GOT3 (cell line): ENCODE measurements at places on chromosomes 7 and 10.

DNA sequence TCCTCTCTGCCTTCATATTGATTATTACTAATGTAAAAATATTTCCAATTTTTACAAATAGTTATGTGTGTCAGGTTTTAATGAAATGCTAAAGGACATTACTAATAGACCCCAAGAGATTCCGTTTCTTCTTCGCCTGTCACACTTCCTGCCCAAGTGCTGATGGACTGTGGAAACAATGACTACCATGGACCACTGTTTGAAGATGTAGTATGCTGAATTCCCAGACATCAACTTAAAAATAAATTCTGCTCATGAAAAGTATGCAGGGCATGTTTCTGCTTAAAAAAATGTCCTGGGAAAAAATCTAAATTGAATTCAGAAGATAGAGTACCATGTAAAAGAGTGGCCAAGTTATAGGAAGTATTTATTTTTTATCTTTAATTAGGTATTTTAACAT lies 52.1 kb downstream of the ST7 start:
- DNase-seq, result no peak

- DNase-seq, result no peak
Measured at GRCh38 chr7:2510909-2511768, 8.4 kb upstream of the LFNG start.

DNA sequence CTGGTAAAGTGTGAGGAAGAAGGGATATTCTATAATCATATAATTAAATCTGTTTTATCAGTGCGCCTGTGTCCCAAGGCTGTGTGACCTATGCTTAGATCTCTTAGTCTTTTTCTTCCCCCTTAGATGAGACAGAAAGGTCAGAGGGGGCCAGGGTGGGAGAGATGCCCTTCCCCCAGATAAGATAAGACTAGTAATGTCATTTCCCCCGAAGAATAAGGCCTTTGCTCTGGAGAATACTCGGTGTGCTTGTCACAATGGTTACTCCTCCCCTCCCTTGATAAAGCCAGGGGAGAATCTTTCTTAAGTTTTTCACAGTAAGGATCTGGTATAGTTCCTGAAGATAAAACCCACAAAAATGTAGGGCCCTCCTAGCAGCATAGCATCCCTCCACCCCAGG lies 1041.8 kb downstream of the SORCS3 start:
- no peak for DNase-seq

DNA sequence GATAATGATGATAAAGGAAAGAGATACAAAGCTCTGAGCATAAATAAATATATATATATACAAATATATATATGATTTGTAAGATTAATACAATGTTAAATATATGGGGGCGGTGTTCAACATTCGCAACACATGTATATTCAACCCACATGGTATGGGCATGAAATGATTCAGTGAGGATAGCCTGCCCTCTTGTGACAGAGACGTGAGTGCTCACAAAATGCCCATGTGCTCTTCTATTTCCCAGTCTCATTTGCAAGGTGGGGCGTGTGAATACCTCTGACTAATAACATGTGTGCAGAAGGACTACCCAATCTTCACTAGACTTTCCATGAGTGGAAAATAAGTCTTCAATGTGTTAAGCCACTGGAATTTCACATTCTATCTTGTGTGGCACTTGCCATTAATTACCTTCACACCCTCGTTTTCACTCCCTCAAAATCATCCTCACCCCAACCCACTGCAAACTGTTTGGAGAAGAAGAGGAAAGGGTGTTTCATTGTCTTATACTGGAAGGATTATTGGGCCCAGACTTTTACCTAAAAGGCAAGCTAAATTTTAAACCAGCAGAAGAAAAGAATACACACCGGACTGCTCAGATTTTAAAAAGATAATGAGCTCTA lies 26.9 kb downstream of the ASAH2 start:
- DNase-seq, result no peak

DNA sequence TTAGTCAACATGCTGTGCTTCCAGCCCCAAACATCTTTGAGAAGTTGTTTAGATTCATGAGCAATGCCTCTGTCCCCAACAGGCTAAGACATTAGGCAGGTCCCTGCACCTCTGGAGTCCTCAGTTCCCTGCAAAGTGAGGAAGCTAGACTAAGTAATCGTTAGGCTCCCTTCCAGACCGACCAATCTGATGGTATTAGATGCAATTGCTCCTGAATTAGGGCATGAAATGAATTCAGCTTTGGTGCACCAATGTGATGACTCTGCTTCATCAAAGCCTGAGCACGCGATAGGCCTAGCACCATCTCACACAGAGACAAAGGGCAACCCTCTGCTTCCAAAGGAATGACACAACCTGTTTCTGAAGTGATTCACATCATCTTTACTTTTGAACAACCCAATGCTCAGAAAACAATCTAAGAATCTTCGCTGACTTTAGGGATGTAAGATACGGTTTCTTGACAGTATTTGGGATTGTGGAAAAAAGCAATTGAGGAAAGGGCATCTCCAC lies 723 bp upstream of the TES start:
- no peak for DNase-seq

- DNase-seq, result no peak
Measured at GRCh38 chr10:44237364-44238049, 147.4 kb downstream of the CXCL12 start.

DNA sequence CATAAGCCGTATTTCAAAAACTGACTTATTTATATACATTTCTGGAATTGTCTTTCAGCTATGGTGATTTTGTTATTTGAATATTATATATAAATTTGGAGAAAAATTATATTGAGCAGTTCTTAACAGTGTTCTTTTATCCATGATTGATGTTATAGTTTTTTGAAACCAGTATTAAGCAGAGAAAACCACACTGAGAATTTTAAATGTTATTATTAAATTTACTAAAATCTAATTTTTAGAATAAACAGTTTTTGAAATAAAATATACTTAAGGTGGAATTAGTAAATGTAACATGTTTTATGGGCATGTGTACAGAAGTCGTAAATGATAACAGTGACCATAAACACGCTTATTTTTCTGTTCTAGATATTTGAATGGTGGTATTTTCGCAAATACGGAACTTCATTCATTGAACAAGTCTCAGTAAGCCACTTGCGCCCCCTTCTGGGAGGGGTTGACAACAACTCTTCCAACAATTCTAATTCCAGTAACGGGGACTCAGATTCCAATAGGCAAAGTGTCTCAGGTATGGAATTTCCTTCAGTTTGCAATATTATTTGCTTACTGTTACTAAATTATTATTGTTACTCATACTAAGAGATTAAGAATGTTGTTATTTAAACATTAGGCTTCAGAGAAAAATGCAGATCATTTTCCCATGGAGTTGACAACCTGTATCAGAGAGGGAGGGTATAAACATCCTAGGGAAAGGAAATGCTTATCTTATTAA lies 166.1 kb downstream of the ST7 start:
- no peak for DNase-seq

GRCh38 chr10:1009071-1009494 lies 16.6 kb downstream of the IDI2 start:
- DNase-seq, result no peak

GRCh38 chr7:82678259-82678658 lies 234.7 kb upstream of the CACNA2D1 start:
- DNase-seq, result no peak

GRCh38 chr7:77540402-77540822 lies 3.3 kb downstream of the PTPN12 start:
- no peak for DNase-seq

- no peak for DNase-seq
Measured at GRCh38 chr7:114957444-114957843, 35.5 kb downstream of the MDFIC start.

DNA sequence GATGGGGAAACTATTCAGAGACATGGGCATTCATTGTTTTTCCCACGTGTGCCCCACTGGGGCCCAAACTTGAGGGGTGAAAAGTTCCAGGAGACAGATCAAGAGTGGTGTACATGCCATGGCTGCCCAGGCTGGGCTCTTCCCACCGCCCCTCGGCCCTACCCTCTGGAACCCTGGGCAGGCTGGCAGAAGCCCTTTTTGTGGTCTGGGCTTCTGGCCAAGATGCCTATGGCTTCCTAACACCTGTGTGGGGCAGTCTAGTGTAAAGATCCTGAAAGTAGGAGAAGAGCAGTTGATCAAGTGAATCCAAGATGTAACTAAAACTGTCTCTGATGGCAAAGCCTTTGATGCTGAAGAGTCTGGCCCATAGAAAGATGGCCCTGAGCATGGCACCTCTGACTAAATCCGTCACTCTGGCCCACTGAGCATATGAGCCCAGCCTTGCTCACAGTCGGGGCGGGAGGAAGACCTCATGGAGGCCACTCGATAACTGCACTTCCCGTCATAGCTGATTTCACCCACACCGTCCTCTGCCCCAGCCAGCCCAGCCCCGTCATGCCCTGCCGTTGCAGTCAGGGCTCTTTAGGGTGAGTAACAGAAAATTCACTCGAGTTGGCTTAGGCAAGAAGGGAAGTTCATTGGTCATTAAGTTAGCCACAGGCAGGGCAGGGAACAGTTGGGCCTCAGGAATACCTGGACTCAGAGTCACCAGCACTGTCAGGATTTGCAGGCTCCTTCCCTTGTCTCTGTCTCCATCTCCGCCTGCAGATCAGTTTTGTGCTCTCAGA lies 37.9 kb upstream of the MTPAP start:
- DNase-seq, result no peak

GRCh38 chr7:51012569-51013217 lies 230.0 kb upstream of the GRB10 start:
- DNase-seq, result no peak
